Neural crest cell (in vitro differentiated cells): ENCODE measurements at places on chromosomes 5 and 9.

DNA sequence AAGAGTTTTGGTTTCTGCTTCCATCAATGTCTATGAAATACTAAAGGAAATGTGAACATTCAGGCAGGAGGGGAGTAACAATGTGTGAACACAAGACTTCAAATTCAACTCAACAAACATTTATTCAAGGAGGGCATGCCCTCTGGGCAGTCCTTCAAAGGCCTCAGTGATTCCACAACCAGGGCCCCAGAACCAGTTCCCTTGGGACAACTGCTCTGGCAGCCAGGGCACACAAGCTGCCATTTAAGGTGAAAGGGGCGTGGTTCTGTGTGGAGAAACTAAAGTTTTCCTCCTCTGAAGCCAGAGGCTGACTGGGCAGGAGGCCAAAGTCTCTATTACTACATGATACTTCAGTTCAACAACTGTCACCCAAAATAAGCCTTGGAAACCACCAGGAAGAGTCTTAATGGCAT lies 3.2 kb downstream of the RBM18 start:
- H3K36me3 ChIP-seq, result no peaks in the 10 kb centered on the region
- peak overlapping the region; percentile 58 for H3K4me3 ChIP-seq
- H3K27ac ChIP-seq, result no peak overlapping the region
- peaks cover 45% of the 10 kb centered on the region for H3K4me1 ChIP-seq

GRCh38 chr9:34993502-34994259 lies 4.1 kb downstream of the DNAJB5 start:
- H3K27me3 ChIP-seq, result no peaks in the 10 kb centered on the region
- peaks cover 42% of the 10 kb centered on the region for H3K4me1 ChIP-seq
- peak overlapping the region; percentile 17 for H3K4me3 ChIP-seq
- DNase-seq, result no peak
- no peak overlapping the region for H3K27ac ChIP-seq
- peaks cover 4% of the 10 kb centered on the region for H3K36me3 ChIP-seq

DNA sequence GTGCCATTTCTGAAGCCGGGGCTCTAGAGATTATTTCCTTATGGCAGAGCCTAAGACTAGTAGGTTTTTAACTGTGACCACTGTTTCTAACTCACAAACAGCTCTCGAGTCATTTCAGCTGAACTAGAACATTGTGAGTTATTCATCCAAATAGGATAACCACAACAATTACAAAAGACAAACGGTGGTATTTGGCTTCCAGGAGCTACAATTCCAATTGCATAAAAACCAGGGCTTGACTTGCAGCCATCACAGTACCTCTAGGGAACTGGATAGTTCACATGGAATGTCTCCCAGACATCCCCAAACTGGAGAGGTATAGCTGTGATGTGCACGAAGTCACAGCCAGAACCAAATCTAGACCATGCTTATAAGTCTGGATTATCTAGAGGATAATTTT lies 224.8 kb downstream of the FAM114A2 start:
- no peak for DNase-seq
- H3K36me3 ChIP-seq, result no peaks in the 10 kb centered on the region
- H3K27me3 ChIP-seq, result no peaks in the 10 kb centered on the region
- H3K4me3 ChIP-seq, result no peak overlapping the region
- H3K4me1 ChIP-seq, result no peaks in the 10 kb centered on the region
- no peak overlapping the region for H3K27ac ChIP-seq

DNA sequence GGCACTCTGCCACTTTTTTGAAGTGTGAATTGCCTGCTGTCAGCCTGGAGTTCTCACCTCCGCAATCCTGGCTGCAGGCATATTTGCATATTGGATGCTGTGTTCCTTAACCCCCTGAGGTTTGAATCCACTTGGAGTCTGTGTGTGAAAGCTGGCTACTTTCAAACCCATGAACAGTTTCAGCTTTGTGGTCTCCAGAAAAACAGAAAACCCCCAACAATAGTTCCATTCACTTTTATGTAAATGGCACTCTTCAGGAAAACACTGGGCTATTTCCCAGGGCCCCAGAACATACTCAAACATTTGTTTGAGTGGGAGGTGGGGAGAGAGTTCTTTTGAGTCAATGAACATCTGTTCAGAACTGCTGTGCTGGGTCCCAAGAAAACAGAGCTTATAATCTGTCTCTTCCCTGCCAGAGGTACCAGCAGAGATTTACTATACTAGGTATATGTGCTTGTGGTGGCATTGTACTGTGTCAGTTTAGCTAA lies 5.0 kb downstream of the NUDT2 start:
- peaks cover 4% of the 10 kb centered on the region for H3K36me3 ChIP-seq
- H3K27ac ChIP-seq, result peak overlapping the region; percentile 70
- peaks cover 53% of the 10 kb centered on the region for H3K4me1 ChIP-seq

DNA sequence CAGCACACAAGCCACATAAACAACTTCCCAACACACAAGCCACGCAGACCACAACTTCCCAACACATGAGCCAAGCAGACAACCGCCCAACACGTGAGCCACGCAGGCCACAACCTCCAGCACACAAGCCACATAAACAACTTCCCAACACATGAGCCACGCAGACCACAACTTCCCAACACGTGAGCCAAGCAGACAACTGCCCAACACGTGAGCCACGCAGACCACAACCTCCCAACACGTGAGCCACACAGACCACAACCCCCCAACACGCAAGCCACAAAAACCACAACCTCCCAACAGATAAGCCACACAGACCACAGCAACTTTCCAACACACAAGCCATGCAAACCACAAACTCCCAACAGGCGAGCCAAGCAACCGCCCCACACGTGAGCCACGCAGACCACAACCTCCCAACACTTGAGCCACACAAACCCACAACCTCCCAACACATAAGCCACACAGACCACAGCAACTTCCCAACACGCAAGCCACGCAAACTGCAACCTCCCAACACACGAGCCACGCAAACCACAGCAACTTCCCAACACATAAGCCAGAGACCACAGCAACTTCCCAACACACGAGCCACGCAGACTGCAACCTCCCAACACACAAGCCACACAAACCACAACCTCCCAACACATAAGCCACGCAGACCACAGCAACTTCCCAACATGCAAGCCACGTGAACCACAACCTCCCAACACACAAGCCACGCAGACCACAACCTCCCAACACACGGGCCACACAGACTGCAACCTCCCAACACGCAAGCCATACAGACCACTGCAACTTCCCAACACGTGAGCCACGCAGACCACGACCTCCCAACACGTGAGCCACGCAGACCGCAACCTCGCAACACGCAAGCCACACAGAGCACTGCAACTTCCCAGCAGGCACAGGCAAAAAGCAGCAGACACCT lies 10.1 kb downstream of the BRD9 start:
- H3K4me1 ChIP-seq, result no peaks in the 10 kb centered on the region
- H3K27me3 ChIP-seq, result peaks cover 3% of the 10 kb centered on the region
- no peak overlapping the region for H3K27ac ChIP-seq
- no peak for DNase-seq
- H3K36me3 ChIP-seq, result peaks cover 30% of the 10 kb centered on the region

GRCh38 chr5:172493906-172494305 lies 39.6 kb upstream of the SH3PXD2B start:
- H3K4me1 ChIP-seq, result peaks cover 12% of the 10 kb centered on the region
- no peak for DNase-seq
- no peak overlapping the region for H3K27ac ChIP-seq
- no peaks in the 10 kb centered on the region for H3K36me3 ChIP-seq
- H3K4me3 ChIP-seq, result no peak overlapping the region
- H3K27me3 ChIP-seq, result no peaks in the 10 kb centered on the region

- no peak for DNase-seq
- no peak overlapping the region for H3K27ac ChIP-seq
- H3K4me3 ChIP-seq, result no peak overlapping the region
- H3K36me3 ChIP-seq, result no peaks in the 10 kb centered on the region
- peaks cover 8% of the 10 kb centered on the region for H3K27me3 ChIP-seq
- H3K4me1 ChIP-seq, result peaks cover 27% of the 10 kb centered on the region
Measured at GRCh38 chr5:80143491-80143890, 108.3 kb downstream of the THBS4 start.

- no peak overlapping the region for H3K27ac ChIP-seq
- H3K4me1 ChIP-seq, result no peaks in the 10 kb centered on the region
- no peaks in the 10 kb centered on the region for H3K27me3 ChIP-seq
Measured at GRCh38 chr5:157047898-157048297, 11.0 kb downstream of the HAVCR1 start.

DNA sequence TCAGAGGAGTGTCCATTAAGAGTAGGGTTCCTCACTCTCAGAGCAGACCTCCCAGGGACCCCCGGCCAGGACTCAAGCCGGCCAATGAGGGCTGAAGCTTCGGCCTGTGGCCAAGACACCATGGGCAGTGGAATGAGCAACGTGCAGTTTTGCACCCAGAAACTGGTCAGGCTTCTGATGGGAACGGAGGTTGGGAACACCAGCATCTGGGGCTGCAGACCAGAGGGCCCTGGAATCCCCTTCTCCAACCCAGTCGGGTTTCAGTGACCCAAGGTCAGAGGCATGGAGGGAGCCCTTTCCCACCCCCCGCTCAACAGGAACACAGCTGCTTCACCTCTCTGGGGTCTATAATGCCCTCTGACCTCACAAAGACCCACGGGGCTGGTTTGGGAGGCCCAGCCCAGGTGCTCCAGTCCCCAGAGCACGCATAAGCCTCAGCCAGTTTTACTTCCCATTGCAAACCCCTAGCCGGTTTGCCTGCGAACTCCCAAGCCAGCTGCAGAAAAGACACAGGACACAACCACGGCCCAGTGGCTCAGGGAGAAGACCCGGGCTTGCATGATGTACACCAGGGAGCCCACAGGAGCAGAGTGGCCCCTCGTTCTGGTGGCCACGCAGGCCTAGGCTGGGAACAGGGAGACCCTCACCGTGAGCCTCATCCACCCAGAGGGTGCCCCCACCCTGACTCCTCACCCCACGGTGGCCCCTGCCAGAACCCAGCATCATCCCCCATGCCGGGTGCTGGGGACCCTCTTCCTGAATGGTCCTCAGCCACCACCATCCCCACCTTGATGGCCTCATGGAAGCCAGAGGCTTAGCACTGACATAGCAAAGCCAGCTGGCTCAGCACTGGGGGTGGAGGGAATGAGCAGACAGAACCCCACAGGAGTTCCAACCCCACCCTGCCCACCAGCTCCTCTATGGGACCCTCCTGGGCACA lies 30.6 kb downstream of the VAV2 start:
- no peaks in the 10 kb centered on the region for H3K27me3 ChIP-seq
- peaks cover 14% of the 10 kb centered on the region for H3K36me3 ChIP-seq
- H3K4me1 ChIP-seq, result peaks cover 53% of the 10 kb centered on the region
- no peak overlapping the region for H3K27ac ChIP-seq
- no peak for DNase-seq

GRCh38 chr5:139446956-139447779 lies 7.8 kb upstream of the DNAJC18 start:
- H3K27ac ChIP-seq, result no peak overlapping the region
- peaks cover 20% of the 10 kb centered on the region for H3K27me3 ChIP-seq
- H3K4me1 ChIP-seq, result no peaks in the 10 kb centered on the region
- H3K4me3 ChIP-seq, result no peak overlapping the region
- H3K36me3 ChIP-seq, result no peaks in the 10 kb centered on the region
- no peak for DNase-seq

DNA sequence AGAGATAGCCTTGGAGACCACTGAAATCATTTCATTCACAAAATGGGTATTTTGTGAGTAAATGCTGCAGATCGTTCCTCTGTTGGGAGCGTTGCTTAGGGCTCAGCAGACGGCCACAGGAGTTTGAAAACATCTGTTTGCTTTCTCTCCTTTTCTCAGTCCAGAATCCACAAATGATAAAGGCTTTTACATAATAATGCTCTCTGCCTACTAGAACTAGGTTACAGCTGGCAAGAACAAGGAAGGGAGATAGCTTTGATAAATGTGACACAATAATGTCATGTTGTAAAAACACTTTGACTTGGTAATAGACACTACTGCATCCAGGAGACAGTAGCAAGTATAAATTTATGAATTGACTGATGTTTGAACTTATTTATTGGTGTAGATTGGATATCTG lies 1072.4 kb upstream of the CDH6 start:
- no peak overlapping the region for H3K4me3 ChIP-seq
- no peak overlapping the region for H3K27ac ChIP-seq
- H3K36me3 ChIP-seq, result no peaks in the 10 kb centered on the region
- DNase-seq, result no peak
- peaks cover 5% of the 10 kb centered on the region for H3K4me1 ChIP-seq
- H3K27me3 ChIP-seq, result no peaks in the 10 kb centered on the region

GRCh38 chr5:17037751-17038150 lies 101.7 kb upstream of the MYO10 start:
- H3K27me3 ChIP-seq, result no peaks in the 10 kb centered on the region
- no peak for DNase-seq
- H3K27ac ChIP-seq, result no peak overlapping the region
- H3K4me1 ChIP-seq, result peaks cover 8% of the 10 kb centered on the region
- H3K4me3 ChIP-seq, result no peak overlapping the region

DNA sequence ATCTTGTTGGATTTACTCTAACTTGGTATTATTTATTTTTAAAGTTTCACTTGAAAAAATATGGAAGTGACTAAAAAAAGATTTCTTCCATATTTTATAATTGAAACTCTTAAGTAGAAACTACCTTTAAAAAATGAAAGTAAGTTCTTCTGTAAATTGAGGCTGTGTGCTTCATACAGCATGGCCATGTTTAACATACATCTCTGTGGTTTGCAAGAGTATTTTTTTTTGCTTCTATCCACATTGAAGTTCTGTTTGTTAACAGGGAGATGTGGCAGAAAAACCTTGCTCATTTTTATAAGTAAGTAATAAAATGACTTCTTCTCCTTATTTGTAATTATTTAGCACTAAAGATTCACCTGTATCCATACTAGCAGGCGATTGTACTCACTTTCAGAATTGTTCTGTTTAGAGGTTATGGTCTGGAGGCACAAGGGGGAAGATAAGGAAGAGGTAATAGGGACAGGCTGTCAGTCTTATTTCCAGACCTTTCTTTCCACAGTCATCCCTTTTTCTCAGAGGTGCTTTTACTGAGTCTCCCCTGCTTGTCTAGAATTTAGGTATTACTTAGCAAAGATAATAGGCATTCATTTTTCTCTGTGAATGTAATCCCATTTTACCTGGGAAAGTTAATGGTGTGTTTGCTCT lies 16.0 kb downstream of the FYB1 start:
- no peaks in the 10 kb centered on the region for H3K36me3 ChIP-seq
- H3K4me1 ChIP-seq, result peaks cover 7% of the 10 kb centered on the region
- H3K27me3 ChIP-seq, result no peaks in the 10 kb centered on the region

DNA sequence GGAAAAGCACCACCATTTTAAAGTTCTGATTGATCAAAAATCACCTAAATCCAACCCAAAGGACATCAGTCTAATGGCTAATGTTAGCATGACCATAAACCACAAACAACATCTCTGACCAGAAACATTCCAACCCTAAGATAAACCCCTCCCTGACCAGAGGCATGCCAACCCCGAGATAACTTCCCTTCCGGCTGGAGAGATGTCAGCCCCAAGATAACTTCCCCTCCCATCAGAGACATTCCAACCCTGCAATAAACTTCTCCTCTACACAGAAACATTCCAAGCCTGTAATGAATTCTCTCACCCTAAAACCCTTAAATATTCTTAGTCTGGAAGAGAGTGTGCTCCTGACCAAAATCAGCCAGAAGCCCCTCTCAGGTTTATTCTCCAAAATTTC lies 364.3 kb downstream of the KCNN2 start:
- H3K27me3 ChIP-seq, result no peaks in the 10 kb centered on the region
- no peak for DNase-seq
- H3K27ac ChIP-seq, result no peak overlapping the region
- H3K36me3 ChIP-seq, result peaks cover 9% of the 10 kb centered on the region

GRCh38 chr9:108182950-108183381 lies 672.8 kb downstream of the ACTL7B start:
- no peak overlapping the region for H3K4me3 ChIP-seq
- no peaks in the 10 kb centered on the region for H3K4me1 ChIP-seq
- H3K36me3 ChIP-seq, result no peaks in the 10 kb centered on the region
- H3K27ac ChIP-seq, result no peak overlapping the region

- H3K4me1 ChIP-seq, result no peaks in the 10 kb centered on the region
- H3K4me3 ChIP-seq, result no peak overlapping the region
- DNase-seq, result no peak
- H3K27ac ChIP-seq, result no peak overlapping the region
Measured at GRCh38 chr9:99213197-99213596, 8.5 kb downstream of the ALG2 start.
